NCI-H69 (cell line): ENCODE measurements at places on chromosomes 16 and 17.

DNA sequence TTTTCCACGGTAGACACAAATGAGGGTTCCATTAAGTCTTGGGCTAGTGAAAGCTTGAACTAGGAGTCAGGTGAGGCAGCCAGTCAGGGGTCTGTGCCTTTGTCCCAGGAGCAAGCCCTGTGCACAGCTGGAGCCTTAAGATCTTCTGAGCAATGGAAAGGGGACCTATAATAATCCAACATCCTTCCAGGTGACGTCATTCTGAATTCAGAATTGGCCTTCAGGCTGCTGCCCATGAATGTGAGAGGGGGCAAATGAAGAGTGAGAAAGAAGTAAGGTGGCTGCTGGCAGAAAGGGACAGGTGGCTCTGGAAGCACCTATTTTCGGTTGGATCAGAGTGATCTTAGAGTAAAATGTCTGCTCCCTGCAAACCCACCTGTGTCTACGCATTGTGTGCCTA, 488.1 kb upstream of the CDH5 start:
- no peak for DNase-seq

GRCh38 chr17:28396635-28397239, 9.3 kb downstream of the SLC46A1 start:
- DNase-seq = no peak

DNA sequence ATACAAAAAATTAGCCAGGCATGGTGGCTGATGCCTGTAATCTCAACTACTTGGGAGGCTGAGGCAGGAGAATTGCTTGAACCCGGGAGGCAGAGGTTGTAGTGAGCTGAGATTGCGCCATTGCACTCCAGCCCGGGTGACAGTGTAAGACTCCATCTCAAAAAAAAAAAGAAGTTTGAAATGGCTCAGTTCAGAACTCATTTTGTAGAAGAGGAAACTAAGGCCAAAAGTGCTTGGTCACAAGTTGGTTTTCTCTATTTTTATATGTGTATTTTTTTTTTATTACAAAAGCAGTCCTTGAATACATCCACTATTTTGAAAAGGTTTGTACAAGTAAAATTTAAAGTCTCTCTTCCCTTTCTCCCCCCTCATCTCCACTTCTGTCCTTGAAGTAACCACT, 5.5 kb downstream of the TAC4 start:
- DNase-seq = no peak

GRCh38 chr16:48335961-48336360, 49.3 kb downstream of the SIAH1 start:
- DNase-seq = no peak

GRCh38 chr17:60158751-60159478, 9.1 kb downstream of the CA4 start:
- no peak for DNase-seq

DNA sequence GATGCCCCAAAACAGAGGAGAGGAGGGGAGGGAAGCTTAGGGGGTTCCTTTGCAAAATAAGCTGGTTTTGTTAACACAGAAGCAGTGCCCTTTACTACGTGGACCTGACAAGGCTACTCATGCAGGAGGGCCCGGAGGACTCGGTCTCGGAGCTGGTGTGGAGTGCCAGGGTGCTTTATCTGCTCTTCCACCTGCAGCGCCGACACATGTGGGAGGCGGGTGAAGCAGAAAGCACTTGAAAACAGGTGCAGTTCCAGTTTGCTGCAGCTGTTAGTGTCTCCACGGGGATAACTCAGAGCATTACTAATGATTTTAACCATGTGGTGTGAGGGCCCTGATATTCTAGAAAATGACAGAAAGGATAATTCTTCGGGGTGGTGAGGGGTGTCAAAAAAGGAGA, 35.0 kb upstream of the MNT start:
- peak; percentile 7 for DNase-seq

- no peak for DNase-seq
Measured at GRCh38 chr16:85209526-85210121, 97.4 kb upstream of the CIBAR2 start.

DNA sequence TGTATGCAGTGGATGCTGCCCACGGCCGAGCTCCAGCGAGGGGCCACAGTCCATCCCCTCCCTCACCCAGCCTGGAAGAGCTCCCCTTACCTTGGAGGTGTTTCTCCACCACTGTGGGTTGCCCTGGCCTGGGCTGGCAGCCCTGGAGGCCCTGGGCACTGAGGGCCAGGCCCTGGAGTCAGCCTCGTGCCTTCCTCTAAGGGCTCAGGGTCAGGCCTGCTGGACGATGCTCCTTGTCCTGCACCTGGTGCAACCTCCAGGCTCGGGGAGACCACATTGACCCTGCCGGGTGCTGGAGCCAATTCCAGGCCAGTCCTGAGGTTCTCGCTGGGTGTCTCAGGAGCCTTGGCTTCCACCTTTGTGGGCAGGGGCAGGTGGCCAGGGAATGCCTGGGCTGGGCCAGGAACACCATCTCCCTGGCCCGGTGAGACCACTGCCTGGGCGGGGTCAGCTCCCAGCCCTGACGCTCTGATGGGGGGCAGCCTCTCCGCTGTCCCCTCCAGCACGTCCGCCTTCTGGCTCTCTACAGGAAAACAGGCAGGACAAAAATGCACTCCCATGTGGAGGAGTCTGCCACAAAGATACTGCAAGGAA, 10.4 kb downstream of the MYLK3 start:
- DNase-seq = no peak

GRCh38 chr17:73998653-73999645, 204.5 kb upstream of the RPL38 start:
- DNase-seq = peak; percentile 61

GRCh38 chr17:78113804-78114785, 14.5 kb downstream of the TMC6 start:
- DNase-seq = no peak

- peak; percentile 45 for DNase-seq
Measured at GRCh38 chr17:44781551-44782325, 22.9 kb downstream of the ADAM11 start.

DNA sequence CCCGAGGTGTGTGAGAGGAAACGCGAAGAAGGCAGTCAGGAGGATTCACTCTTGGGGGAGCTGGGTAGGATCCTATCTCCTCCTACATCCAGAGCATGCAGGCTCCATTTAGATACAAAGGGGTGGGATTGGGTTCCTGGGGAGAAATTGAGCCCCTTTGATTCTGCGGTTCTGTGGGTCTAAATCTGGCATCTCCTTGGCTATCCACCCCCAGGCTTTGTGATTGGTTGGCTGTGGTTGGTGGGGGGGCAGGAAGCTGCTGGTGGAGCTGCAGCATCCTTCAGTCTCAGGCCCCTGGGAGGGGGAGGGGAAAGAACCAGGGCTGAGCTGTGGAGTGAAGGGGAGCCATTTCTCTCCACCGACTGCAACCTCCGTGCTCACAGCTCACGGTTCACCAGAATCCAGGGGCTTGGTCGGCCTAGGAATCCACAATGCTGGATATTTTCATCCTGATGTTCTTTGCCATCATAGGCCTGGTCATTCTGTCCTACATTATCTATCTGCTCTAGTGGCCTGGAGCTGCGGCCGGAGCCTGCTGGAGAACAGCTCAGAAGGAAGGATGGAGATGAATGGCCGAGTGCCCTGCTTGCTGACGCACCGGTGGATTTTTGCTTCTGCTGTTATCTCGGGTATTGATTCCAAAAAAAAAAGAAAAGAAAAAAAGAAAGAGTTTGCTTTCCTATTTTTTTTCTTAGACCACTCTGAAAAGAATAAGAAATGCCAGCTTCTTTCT, at the start of gene LASP1NB:
TSS of gene LASP1NB (plus strand) at position 352 of the 733 bp plus-strand sequence.
- no peak for DNase-seq

GRCh38 chr17:52120465-52120864, 38.0 kb downstream of the CA10 start:
- no peak for DNase-seq

- DNase-seq = peak; percentile 54
Measured at GRCh38 chr17:42153919-42154742, 658 bp downstream of the RAB5C start.

- peak; percentile 88 for DNase-seq
Measured at GRCh38 chr17:19260958-19261357, 23.8 kb downstream of the EPN2 start.

GRCh38 chr17:49224198-49224996, 6.2 kb downstream of the PHOSPHO1 start:
- DNase-seq = peak; percentile 72

- no peak for DNase-seq
Measured at GRCh38 chr16:539901-540530, 12.5 kb downstream of the CAPN15 start.

- DNase-seq = no peak
Measured at GRCh38 chr16:89018282-89019158, 41.5 kb upstream of the CBFA2T3 start.

- DNase-seq = no peak
Measured at GRCh38 chr16:66522816-66523590, 26.9 kb downstream of the TK2 start.

DNA sequence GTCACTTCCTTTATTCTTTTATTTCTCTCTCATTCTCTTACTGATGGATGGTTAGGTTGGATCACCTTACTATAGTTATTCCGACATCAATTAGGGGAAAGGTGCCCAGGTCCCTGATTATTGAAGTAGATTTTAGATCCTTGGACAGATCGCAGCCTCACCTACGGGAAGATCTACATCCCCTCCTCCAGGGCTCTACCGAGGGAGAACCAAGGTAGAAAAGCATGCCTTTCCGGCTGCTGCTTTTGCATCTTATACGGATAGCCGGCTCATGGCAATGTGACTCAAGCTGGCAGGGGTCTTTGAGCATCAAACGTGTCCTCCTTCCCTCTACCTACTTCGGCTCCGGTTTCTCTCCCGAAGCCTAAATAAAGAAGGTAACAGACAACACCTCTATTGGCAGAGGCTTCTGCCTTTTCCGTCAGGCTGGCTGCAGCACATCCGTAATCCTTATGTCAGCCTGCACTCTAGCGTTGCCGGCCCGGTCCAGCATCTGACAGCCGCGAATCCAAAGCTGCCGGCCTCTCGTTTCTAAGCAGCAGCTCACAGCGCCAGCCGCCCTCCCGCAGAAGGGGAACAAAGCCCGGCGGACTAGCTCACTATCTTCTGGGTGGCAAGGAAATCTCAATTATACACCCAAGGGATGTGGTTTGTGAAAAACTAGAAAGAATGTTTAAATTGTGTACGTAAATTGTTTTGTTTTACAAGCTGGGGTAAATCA, 46.9 kb downstream of the IRX6 start:
- peak; percentile 21 for DNase-seq

DNA sequence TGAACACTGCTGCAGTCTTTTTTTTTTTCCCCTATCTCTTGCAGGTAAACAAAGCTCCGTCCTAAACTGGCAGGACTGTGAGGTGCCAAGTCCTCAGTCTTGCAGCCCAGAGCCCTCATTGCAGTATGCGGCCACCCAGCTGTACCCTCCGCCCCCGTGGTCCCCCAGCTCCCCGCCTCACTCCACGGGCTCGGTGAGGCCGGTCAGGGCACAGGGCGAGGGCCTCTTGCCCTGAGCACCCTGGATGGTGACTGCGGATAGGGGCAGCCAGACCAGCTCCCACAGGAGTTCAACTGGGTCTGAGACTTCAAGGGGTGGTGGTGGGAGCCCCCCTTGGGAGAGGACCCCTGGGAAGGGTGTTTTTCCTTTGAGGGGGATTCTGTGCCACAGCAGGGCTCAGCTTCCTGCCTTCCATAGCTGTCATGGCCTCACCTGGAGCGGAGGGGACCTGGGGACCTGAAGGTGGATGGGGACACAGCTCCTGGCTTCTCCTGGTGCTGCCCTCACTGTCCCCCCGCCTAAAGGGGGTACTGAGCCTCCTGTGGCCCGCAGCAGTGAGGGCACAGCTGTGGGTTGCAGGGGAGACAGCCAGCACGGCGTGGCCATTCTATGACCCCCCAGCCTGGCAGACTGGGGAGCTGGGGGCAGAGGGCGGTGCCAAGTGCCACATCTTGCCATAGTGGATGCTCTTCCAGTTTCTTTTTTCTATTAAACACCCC, 13.8 kb downstream of the IL34 start:
- DNase-seq = no peak

DNA sequence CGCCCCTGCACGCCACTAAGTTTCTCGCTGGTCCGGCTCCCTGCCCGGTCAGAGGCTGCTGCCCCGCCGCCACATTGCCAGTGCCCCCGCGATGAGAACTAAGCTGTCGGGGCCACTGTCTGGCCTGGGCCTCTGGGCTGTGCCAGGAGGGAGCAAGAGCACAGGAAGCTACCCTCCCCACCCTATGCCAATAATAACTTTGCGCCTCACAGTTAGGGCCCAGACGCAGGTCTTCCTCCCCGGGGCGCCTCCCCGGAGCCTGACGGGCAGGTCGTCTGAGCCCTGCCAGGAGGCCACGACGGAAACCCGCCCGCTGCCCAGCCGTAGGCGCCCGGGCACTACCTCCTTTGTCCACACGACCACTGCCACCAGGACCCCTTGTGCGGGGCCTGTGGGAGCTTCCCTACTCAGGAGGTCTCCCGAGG, 1.5 kb downstream of the ZFPM1 start:
- DNase-seq = peak; percentile 65

DNA sequence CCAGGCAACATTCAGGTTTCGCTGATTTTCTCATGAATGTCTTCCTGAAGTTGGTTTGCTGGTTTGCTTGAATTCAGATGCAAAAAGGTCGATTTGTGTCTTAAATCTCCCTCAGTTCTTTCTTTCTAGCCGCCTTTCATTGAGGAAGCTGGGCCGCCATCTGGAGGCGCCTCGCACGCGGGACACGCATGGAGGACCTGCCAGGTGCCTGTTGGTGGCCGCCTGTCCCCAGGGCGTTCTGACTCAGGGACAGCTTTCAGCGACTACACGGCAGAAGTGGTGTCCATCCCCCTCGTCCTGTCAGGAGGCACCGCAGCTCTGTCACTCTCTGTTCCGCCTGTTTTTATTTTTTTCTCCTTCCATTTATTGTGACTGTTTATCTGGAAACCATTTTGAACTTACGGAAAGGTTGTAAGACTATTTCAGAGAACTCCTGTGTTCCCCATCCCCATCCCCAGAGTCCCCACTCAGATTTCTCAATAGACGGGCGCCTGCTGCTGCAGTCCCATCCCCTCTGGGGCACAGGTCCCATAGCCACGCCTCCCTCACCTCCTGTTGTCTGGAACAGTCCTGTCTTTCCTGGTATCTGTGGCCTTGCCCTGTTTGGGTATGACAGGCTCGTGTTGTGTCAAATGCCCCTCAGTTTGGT, 33.2 kb downstream of the COX4I1 start:
- DNase-seq = no peak

- peak; percentile 49 for DNase-seq
Measured at GRCh38 chr16:85425074-85425662, 188.0 kb upstream of the GSE1 start.
